ENCODE measurements at places on chromosomes 1 and 21.

DNA sequence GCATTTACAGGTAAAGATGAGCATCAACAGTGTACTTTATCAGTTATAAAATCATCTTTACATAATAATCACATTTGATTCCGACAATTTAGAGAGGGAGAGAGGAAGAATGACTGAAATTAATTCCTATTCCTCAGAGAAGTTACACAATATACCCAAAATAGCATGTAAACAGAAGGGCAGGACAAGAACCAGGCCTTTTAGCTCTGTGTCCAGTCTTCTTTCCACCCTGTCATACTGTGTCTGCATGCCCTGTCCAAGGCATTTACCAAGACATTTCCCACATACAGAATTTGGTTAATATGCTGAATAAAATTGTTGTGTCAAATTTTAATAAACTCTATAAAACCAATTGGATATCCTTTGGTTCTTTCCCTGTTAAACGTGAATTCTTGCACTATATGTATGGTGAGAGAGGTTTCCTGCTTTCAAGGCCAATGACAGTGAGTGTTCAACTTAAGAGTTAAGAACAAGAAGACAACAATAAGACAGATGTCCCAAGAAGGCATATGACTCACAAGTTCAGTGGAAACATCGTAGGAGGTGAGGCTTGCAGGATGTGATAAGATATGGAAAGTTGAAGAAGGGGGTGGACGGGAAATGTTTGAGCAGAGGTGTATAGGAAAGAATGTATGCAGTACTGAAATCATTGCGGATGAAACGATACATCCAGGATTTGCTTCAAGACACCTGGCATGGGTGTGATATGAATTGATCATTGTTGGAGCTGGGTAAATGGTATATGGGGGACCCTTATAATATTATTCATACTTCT, 20.8 kb downstream of the LRRC8B start:
- DNase-seq = no peak

DNA sequence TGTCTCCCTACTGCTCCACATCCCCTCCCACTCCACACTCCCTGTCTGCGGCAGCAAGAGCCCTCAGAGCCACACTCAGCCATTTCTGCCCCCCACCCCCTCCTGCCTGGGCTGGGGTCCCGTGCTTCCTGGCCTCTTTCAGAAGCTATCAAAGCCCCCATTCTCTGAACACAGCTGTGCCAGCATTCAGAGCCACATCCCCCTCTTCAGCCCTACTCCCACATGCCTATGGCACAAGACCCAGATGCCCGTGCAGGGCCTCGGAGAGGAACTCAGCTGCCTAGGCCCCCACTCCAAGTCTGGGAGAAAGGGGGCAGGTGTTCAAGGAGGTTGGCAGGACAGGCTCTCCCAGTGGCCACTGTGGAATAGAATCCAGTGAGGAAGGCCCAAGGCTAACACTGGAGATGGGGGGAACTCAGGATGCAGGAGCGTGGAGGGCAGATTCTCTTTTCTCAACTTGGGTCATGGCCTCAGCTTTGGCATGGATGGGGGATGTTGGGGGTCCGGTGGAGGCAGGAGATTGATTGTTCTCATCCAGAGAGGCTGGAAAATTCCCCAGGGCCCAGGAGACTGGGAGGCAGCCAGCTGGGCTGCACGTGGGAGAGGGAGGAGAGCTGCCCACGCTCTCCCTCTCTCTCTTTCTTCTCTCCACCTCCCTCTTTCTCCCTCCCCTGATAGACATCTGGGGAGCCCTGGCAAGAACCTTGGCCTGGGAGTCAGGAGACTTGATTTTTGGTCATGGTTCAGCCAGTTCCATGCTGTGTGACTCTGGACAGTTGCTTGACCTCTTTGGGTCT, 3.5 kb upstream of the BCAN start:
- no peak for DNase-seq

- DNase-seq = peak; percentile 33
These were observed 28.2 kb upstream of the ANKRD13C start for GRCh38 chr1:70382682-70383081.

GRCh38 chr1:151739590-151740355, 18.5 kb downstream of the RIIAD1 start:
- peak; percentile 38 for DNase-seq

DNA sequence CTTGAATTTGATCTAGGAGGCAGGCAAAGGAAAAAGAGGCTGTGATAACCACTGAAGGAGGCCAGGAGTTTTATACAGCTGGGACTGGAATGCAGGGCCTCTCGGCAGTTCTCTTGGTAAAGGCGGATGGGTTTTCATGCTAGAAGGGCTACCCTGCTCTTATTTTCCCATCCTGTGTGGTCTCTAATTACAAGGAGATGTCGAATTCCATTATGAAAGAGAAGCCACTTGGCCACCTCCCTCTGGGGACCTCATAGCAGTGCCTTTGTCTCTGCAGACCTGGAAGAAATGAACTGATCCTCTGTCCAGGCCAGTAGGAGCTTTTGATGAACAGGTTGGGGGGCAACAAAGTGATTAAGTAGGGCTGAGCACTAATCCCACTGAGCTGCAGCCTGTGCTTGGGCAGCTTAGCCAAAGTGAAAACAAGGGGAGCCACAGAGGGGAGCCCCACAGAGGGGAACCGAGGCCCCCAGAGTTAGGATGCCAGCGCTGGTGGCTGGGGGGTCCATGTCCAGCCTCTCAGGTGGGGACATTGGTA, 42.2 kb upstream of the BCAR3 start:
- DNase-seq = no peak

GRCh38 chr1:27992276-27992675, 32.5 kb downstream of the XKR8 start:
- DNase-seq = no peak

DNA sequence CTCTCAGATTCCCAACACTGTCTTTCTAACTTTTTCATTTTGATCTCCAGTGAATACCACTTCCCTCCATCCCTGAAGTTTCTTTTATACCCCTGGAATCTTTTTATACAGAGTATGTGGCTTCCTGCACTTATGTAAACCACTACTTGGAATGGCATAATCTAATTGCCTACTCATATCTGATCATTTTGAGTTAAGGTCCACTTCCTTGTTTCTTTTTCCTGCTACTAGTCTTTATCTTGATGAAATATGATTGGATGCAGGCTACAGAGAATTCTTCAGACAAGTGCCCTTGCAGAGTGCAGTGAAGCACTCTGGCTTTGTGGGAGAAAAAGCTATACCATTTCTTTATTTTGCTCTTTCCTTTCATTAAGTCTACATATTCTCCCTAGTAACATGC, 325.3 kb upstream of the ADAMTS5 start:
- DNase-seq = peak; percentile 16

DNA sequence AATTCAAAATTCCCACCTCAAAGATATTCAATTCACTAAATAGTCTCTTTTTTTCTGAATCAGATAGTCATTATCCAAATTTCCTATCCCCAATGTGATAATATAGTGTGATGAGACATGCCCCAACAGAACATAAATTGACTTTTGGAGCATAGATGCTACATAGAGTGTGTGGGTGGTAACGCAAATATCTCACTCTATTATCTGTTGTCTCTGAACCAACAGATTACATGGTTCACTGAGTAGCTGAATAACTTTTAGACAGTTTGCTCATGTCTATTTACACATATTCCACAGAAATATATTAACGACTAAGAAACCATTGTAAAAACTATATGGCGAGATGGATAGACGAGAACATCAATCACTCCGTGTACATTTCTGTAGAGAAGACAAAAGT, 209.9 kb downstream of the BARHL2 start:
- DNase-seq = no peak

DNA sequence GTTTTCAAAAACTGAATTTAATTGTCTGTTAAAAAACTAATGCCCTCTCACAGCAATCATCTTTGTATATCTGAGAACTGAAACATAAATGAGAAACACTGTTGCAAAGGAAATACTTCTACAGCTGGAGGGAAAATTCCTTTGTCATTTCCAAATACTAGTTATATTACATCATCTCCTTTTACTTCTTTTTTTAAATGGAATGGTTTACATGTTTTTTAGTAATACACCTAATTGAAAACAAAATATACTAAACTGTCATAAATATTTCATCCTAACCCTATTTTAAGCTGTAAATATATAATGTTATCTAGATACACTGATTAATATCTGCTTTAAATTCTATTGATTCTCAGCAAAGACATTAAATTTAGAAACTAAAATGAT, 19.1 kb downstream of the CDC42BPA start:
- peak; percentile 38 for DNase-seq

GRCh38 chr1:7068552-7068951, 283.3 kb downstream of the CAMTA1 start:
- no peak for DNase-seq

GRCh38 chr1:206556750-206557635, 49.7 kb downstream of the RASSF5 start:
- DNase-seq = peak; percentile 58

DNA sequence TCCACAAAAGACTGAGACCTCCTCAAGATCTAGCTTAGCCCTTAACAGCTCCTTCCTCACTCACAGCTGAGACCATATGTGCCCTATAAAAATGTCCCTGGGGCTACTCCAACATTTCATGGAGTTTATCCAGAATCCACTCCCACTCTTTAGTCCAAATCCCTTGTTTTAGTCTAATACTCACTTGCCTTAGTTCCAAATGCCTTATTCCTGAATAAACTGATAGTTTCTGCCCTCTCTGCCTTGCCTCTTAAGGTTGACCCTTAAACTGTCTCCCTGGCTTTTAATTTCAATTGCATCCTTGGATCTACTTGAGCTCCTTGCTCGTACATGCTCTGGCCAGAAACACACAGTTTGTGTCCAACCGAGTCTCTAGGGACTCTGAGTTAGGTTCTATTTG, 47.3 kb upstream of the LYPLAL1 start:
- no peak for DNase-seq

- no peak for DNase-seq
These were observed 462.0 kb downstream of the RPS6KC1 start for GRCh38 chr1:213513006-213513405.

GRCh38 chr1:66214901-66215300, 319.1 kb upstream of the SGIP1 start:
- DNase-seq = no peak

DNA sequence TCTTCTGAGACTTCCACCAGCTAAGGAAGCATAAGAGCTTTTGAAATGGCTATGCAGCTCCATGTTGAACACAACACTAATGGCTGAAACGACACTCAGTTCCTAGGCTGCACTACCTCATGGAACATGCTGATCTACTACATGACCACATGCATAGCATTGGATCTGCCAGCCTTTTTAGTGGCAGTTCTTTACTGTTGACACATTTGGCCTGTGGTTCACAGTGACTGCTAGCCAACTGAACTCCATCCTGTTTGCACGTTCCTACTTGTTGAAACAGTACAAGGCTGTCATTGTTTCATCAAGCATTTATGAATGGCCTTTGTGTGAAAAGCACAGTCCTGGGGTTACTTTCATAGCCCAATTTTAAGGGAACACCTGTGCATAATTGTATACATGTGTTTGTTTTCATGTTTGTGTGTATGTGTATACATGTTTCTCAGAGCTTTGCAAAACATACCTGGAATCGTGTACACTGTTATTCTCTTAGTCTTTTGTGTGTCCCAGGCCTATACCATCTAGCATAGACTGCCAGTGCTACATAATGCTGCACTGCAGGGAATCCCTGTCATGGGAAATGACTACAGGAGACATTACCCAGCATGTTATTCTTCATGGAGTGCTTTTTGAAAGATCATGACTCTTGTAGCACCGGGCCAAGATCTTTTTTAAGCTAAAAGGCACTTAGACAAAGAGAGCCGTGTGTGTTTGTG, 179.6 kb upstream of the ESRRG start:
- peak; percentile 70 for DNase-seq

GRCh38 chr1:227766015-227766634, 30.9 kb downstream of the SNAP47 start:
- DNase-seq = peak; percentile 71

GRCh38 chr1:228737601-228738041, 2.3 kb downstream of the RHOU start:
- no peak for DNase-seq

Data from kidney tubule cell (primary cell).